ENCODE measurements at places on chromosomes 1 and 21. TPM values are rescaled to one million over a fixed set of nuclear protein-coding genes. Genes with fewer than 3 reads are reported as not detected.

GRCh38 chr1:109089242-109090015 lies 1.1 kb upstream of the TMEM167B start:
- DNase-seq = no peak

GRCh38 chr21:27776925-27777553 lies 810.2 kb upstream of the ADAMTS5 start:
- DNase-seq = no peak

- DNase-seq = no peak
These were observed 2.5 kb upstream of the PCBP3 start for GRCh38 chr21:45640888-45641479.

GRCh38 chr1:2050793-2051682 lies 827 bp downstream of the PRKCZ start:
- DNase-seq = no peak

- no peak for DNase-seq
These were observed 27.7 kb downstream of the PLPP3 start for GRCh38 chr1:56551691-56552090.

DNA sequence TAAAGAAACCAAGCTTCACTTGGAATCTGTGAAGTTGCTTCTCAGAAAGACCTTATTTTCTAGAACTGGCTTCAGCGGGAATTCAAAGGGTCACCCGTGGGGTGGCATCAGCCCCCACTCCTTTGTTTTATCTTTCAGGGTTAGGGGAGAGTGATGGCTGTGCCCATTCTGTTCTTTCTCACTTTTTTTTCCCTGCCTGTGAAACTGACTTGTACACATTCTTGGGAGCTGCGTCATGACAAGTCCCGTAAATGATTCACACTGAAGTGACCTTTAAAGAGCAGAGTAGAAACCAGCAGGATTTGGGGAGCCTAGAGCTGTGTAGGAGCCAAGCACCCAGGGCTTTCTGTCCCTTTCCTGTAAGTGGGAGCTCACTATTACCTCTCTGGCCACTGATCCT lies 43.8 kb downstream of the SLC44A3 start:
- no peak for DNase-seq

- no peak for DNase-seq
These were observed 49.6 kb upstream of the BMP8A start for GRCh38 chr1:39441797-39442196.

- no peak for DNase-seq
These were observed 31.1 kb downstream of the KRTAP10-1 start for GRCh38 chr21:44508711-44509445.

- DNase-seq = no peak
These were observed 19.9 kb downstream of the LCE3E start for GRCh38 chr1:152546704-152547103.

DNA sequence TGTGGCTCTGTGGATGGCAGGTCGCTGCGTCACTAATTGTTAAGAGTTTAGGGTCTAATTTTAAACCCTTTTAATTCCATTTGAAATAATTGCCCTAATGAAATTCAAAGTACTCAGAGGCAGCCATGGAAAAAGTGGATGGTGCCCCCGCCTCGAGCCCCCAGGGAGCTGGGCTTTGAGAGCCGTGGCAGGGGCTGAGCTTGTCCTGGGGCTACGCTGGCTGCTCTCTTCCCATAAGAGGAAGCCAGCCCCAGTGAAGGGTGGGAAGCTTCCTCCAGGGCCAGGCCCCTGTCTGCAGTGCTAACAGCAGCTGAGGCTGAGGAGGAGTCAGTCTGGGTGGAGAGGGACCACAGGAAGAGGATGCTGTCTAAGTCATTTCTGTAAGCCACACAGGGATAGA lies 315.0 kb upstream of the POU3F1 start:
- no peak for DNase-seq

DNA sequence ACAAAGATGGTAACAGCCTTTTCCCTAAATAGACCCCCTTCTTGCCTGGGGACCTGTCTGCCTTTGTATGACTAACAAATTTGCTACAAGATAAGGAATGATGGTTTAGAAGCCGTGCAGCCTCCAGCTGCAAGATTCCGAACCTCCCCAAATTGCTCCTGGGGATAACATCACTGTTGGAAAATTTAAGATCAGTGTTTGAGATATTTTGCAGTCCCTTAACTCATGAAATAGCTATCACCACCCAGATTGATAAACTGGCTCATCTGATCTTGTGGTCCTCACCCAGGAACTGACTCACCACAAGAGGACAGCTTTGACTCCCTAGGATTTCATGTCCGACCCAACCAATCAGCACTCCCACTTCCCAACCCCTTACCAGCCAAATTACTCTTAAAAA lies 254.7 kb downstream of the USH2A start:
- no peak for DNase-seq

DNA sequence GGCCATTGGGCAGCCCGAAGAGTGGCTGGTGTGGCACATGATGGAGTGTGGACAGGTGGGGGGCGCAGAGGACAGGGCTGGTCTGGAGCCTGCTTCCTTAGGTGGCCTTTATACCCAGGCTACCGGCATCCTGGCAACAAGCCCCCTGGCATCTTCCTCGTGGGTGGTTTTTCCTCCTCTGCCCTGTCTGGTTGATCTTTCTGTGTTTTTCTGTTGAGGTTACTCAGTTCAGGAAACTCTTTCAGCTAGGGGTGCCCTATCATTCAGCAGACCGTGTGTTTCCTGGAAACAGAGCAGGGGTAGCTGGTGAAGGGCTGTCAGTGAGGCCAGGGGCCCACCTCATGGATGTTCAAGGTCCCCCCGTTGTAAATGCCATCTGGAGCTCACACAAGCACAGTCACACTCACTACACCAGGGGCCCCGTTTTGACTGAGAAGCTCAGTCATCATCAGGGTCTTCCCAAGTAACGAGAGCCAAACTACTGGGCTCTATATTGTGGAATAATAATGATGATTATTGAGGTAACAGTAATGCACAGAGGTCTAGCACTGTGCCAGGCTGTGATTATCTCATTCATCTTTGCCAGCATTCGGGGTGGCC lies at the start of gene KRTAP12-4:
Gene KRTAP12-4, minus strand, starts transcription at position 84 of the 600 bp plus-strand sequence. Its CDS starts 45 bp downstream, at position 39.
- no peak for DNase-seq

DNA sequence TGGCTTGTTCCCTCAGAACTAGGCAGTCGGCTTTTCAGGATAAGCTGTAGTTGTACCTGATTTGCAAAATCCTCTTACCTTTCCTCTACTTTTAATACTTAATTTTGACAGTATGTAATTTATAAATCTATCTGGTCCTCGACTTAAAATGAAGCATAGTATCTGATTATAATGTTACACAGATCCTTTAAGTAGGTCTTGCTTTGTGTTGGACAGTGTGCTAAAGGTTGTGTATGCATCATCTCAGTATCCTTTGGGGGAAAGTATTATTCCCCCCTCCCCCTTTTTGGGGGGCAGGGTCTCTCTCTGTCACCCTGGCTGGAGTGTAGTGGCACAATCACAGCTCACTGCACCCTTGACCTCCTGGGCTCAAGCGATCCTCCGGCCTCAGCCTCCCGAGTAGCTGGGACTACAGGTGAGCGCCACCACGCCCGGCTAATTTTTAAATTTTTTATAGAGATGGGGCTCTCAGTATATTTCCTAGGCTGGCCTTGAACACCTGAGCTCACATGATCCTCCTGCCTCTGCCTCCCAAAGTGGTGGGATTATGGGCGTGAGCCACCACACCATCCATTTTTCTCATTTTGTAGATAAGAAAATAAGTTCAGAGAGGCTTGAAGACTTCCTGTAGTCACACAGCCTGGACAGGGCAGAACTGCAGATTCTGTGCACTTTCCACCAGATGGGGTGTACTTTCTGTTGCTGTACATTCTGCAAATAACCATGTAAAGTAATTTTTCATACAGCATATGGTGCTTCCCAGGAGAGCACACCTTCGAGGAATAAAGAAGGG lies 791 bp upstream of the STX6 start:
- no peak for DNase-seq

DNA sequence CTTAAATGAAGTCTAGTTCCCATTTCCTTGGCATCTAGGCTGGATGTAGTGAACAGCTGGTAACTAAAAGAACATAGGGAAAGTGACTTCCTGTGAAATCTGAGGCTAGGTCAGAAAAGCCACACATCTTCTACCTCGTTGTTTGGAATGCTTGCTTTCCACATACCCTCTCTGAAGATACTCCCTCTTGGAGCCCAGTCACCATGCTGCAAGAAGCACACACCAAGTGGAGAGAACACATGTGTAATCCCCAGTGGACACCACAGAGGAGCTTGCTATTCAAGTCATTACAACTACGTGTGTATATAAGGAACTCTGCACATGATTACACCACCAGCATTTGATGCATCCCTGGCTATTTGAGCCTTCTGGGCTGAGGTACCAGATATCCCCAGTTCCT lies 125.9 kb downstream of the RGS21 start:
- no peak for DNase-seq

DNA sequence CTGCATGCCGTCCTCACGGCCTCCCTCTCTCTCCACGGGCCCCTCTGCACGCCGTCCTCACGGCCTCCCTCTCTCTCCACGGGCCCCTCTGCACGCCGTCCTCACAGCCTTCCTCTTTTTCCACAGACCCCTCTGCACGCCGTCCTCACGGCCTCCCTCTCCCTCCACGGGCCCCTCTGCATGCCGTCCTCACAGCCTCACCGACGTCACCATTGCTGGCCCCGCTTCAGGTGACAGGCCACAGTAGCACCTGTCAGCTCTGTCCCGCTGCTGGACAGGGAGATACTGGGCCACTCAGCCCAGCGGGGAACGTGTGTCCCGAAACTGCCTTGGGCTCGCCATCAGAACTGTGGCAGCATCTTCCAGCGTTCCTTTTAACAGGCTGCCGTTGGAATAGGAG lies 82.8 kb upstream of the COL6A1 start:
- no peak for DNase-seq

- no peak for DNase-seq
These were observed 597.1 kb downstream of the KIF26B start for GRCh38 chr1:245751726-245752470.

GRCh38 chr1:44819196-44819607 lies 10.9 kb downstream of the BTBD19 start:
- DNase-seq = no peak

DNA sequence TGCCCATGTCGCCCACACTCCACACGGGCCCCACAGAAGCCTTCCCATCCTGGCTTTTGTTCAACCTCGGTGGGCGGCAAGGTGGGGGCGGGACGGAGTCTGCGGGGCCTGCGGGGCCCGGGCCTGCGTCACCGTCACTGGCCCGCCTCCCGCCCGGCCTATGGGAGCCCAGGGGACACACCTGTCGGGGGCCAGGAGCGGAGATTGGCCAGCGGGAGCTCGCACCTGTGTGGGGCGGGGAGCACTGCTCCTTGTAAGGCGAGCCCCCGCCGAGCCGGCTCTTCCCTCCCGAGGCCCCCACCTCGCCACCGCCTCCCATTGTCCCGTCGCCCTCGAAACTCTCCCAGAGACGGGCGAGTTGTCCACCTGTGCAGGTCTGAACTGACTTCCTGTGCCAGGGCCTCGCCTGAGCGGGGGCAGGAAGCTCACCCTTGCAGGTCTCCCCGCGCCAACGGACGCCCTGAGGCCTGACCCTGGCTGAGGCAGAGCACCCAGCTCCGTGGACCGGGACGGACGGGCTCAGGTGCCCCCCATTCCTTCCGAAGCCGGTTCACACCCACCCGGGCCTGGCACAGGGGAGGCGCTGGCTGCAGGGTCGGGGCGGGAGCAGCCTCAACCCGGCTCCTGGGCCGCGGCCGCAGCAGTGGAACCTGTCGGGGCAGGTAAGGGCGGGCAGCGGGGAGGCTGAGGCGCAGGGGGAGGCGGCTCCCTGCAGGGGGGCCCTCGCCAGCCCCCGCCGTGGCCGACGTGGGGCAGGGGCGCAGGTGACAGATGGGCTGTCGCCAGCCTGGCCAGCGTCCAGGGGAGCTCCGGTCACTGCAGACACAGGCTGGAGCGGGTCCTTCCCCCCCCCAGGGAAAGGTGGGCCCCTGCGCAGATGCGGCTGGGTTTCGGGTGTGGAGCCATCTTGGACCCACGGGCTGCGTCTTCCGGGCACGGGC lies 10.8 kb upstream of the TTLL10 start:
- no peak for DNase-seq

DNA sequence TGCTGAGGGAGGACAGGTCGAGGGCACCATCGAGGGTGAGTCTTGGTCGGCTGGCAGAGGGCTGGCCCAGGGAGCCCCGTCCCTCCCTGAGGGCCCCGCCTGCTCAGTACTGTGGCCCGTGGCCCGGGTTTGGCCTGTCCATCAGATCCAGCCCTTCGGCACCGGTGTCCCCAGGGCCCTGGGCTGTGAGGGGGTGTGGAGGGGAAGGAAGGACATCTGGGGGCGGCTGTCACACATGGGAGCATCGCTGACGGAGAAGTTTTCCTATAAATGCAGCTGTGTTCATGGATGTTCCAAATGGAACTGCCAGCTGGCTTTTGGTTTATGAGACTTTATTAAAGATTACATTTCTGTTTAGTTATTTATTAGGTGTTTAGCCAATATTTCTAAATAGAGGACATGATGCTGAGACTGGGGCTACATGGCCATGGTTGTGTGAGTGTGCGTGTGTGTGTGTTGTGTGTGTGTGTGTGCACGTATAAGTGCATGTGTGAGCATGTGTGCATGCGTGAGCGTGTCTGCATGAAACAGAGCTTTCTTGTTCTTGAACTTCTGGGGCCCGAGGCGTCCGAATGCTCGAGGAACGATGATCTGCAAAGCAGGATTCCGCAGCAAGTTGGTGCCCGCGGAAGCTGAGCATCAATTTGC lies 54.3 kb downstream of the SLX9 start:
- peak; percentile 93 for DNase-seq

- DNase-seq = peak; percentile 36
These were observed 133.7 kb downstream of the CAPN8 start for GRCh38 chr1:223531742-223532341.

DNA sequence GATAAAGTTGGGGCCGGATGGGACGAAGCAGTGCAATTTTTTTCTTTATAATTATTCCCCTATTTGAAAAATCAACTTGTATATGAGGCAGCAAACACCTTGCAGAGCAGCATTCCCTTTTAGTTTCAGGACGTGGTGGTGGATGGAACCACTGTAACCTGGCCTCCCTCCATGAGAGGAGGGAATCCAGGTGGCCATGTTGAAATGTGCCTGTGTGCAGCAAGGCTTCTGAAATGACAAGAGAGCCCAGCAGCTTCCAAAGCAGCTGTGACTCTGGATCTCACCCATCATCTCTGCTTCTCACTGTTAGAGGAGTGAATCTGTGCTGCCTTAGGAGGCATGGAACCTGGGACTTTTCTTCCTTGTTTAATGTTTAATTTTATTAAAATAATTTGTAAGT lies 42.3 kb downstream of the NFIA start:
- peak; percentile 48 for DNase-seq

The PIK3R3 gene
- polyA plus RNA-seq = 19.6 TPM

The RGSL1 gene
- polyA plus RNA-seq = not detected

The AGBL4 gene
- polyA plus RNA-seq = 0.72 TPM

The ZSCAN20 gene
- 3.5 TPM for polyA plus RNA-seq

The RNU1-3 gene
- not detected for polyA plus RNA-seq

The OVAAL gene
- polyA plus RNA-seq = not detected

The KMO gene
- not detected for polyA plus RNA-seq

The EPHA2 gene
- 5.9 TPM for polyA plus RNA-seq

The ASTN1 gene
- polyA plus RNA-seq = not detected

The PAQR6 gene
- polyA plus RNA-seq = 4.2 TPM

The TRMT13 gene
- 35.2 TPM for polyA plus RNA-seq

The CCDC190 gene
- polyA plus RNA-seq = 2.8 TPM

The IFI44L gene
- 1.5 TPM for polyA plus RNA-seq

The C1orf56 gene
- 7.6 TPM for polyA plus RNA-seq

The FMN2 gene
- 1.4 TPM for polyA plus RNA-seq

The FHL3 gene
- polyA plus RNA-seq = 71.4 TPM

The RIIAD1 gene
- polyA plus RNA-seq = 2.1 TPM

The MRPL24 gene
- polyA plus RNA-seq = 34.7 TPM

The ZNF648 gene
- polyA plus RNA-seq = not detected

The HES3 gene
- polyA plus RNA-seq = not detected

The RNF186 gene
- polyA plus RNA-seq = not detected
